ENCODE measurements at places on chromosomes 2 and 18. TPM values are rescaled to one million over a fixed set of nuclear protein-coding genes. Genes with fewer than 3 reads are reported as not detected.
A peak's percentile ranks its signal among the peaks of the same experiment; 100 is the strongest.

Gene FBXO48
- polyA plus RNA-seq: 1.5 TPM

Gene ANKRD53
- polyA plus RNA-seq: not detected

Gene CFC1
- polyA plus RNA-seq: not detected

Gene CRYGC
- not detected for polyA plus RNA-seq

Gene SERPINB11
- not detected for polyA plus RNA-seq

Gene SPDYA
- 2.1 TPM for polyA plus RNA-seq

Gene ALPG
- not detected for polyA plus RNA-seq

Gene SERPINB10
- not detected for polyA plus RNA-seq

Gene CHST9
- polyA plus RNA-seq: 0.28 TPM

Gene SNTG2
- 0.54 TPM for polyA plus RNA-seq

Gene IL1RL2
- polyA plus RNA-seq: not detected

Gene RPRM
- 5.0 TPM for polyA plus RNA-seq

Gene GKN1
- not detected for polyA plus RNA-seq

Gene CDH2
- 3.9 TPM for polyA plus RNA-seq

GRCh38 chr2:29841386-29842004, 79.9 kb downstream of the ALK start:
- peak; percentile 25 for DNase-seq

DNA sequence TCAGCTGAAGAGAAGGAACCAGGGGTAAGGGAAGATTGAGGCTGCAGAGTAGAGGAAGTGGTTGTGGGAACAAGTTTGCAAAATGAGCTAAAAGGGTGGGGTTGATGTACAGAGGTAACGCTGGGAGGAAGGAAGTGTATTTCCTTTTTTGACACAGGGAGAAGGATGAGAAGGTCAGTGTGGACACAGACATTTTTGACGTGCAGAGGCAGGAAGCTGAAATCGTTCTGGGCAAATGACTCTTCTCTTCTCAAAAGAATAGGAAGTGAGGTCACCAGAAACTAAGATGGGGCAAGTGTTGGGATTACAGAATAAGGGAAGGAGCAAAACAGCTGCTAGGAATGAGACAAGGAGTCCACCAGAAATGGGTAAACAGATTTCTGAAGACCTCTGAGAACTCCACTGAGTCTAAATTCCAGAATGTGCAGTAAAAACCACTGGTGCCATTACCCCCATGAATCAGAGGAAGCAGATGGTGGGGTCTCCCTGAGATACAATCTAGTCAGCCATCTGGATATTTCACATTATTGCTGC, 20.0 kb upstream of the RNF149 start:
- DNase-seq: no peak

DNA sequence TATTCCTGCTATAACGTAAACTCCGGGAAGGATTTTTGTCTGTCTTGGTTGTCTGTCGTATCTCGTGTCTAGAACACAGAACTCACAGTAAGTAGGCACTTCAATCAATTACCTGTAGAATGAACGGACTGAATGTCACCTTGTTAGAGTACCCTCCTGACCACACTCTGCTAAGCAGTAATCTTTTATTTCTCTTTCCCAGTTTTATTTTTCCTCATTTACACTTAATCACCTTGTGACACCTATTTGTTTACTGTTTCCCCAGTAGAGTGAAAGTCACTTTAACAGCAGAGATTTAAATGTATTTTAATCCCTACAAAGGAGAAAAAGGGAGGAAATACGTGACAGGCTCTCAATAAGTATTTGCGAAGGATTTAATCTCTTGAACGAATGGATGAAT, 514 bp upstream of the EPB41L5 start:
- DNase-seq: no peak

DNA sequence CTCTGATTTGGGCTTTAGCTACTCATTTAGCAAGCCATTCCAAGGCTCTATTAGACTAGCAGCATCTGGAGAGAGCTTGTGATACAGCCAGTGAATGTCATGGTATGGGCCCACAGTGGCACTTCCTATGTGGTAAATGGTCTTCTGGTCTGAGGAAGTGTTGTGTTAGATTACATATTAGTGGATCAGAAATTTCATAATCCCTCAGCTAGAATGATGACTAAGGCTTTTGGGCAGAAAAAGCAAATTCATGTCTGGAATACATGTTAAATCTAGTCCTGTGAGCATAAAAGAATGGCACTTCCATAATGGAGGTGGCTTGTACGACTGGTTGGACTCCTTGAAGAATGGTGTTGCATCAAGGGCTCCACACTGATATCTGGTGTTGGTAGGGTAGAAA, 436.8 kb upstream of the CWC22 start:
- no peak for DNase-seq

DNA sequence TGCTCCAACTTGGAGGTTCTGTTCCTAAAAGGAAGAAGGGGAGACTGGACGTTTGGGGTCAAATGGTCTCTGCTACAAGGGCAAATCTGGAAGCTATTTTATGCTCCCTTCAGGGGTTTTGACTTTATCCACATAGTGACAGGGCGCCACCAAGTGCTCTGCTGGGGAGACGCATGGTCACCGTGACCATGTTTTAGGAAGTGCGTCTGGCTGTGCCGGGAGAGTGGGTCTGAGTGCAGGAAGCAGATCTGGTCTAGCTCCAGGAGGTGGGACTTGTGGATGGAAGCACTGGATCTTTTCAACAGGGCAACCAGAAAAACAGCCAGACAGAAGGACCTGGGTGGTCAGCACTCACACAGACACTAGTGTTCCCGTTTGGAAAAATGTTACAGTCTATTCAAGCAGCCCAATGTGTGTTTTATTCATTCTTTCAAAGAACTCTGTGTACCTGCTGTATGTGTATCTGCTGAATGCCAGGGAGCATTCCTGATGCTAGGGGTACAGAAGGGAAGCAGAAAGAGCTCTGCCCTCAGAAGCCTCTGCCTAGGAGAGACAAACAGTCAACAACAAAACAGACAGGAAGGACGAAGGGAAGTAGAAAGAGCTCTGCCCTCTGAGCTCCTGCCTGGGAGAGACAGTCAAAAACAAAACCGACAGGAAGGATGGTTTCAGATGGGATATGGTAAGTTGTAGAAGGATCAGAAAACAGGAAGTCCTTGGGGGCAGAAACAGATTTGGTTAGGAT, 14.3 kb downstream of the IMPA2 start:
- DNase-seq: peak; percentile 77

DNA sequence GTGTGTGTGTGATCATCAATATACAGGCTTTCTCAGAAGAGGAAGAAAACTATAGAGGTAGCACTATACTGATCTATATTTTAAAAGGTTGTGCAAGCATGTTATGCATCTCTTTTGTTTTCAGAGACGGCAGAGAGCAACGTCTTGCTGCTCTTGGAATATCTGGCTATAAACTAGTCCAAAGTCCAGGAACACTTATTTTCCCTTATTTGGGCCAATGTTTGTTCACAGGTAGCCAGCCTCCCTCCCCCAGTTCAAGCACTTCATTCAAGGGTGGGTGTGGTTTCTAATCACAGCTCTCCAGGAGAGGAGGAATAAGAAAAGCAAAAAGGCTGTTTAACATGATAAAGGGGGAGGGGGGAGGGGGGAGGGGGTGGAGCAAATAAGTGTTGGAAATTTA, 4.2 kb downstream of the FZD5 start:
- no peak for DNase-seq

DNA sequence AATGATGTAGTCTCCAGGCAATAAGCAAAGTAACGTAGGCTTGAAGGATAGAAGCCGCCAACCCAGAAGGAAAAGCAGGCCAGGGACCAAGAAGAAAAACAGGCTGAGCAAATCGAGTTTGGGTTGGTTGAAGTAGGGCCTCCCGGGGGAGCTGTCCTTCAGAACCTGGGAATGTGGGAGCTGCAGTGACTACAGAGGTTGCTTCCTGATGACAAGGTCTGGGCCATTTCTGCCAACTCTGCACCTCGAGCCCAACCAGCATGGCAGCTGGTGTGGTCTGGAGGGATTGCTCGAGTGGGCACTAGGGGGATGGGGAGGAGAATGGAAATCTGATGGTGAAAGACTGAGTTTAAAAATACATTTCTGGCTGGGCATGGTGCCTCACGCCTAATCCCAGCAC, 14.1 kb downstream of the ACMSD start:
- DNase-seq: no peak

GRCh38 chr2:49165662-49166061, 11.3 kb upstream of the FSHR start:
- DNase-seq: no peak

GRCh38 chr2:30349691-30350090, 97.4 kb upstream of the LCLAT1 start:
- no peak for DNase-seq

GRCh38 chr2:171345971-171346722, 87.6 kb downstream of the METTL8 start:
- DNase-seq: no peak

GRCh38 chr2:144849612-144850011, 329.7 kb upstream of the ZEB2 start:
- DNase-seq: no peak

- no peak for DNase-seq
Measured at GRCh38 chr2:179946810-179947615, 60.1 kb downstream of the CWC22 start.

DNA sequence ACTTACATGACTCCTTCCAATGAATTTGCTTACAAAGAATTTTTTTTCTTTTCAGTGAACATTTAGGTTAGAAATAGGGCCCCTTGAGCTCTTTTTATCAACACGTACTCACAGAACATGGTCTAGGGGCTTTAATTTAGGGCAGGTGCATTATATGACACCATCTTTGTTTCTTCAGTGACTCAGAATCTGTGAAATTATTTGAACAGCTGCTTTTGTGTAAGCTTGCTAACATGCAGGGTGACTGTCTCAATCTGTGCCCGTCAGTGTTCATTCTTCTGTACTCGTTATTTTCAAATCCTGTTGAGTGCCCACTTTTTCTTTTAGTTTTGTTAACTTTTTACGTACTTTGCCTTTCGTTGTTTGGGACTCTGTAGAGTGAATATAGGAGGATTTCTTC, 52.8 kb upstream of the CABYR start:
- no peak for DNase-seq

GRCh38 chr2:41116106-41116797, 664.4 kb upstream of the SLC8A1 start:
- DNase-seq: no peak

DNA sequence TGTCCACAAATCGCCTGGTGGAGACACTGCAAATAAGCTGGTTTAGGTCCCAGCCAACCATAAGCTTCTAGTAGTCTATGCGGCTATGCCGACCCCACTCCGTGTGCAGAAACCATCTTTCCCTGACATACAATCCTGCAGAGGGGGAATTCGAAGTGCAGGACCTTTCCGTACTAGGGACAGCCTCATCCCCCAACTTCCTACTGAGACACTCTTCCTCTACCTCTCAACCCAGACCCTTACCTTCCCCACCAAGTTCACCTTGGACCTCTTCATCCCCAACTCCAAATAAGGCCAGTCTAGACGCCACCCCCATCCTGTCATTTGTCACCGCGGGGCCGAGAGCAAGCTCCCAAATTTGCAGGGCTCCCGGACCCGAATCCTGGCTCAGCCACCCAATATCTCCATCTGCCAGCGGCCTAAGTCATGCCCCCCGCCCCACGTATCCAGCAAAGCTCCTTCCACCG, 496 bp downstream of the SUCLG1 start:
- no peak for DNase-seq

DNA sequence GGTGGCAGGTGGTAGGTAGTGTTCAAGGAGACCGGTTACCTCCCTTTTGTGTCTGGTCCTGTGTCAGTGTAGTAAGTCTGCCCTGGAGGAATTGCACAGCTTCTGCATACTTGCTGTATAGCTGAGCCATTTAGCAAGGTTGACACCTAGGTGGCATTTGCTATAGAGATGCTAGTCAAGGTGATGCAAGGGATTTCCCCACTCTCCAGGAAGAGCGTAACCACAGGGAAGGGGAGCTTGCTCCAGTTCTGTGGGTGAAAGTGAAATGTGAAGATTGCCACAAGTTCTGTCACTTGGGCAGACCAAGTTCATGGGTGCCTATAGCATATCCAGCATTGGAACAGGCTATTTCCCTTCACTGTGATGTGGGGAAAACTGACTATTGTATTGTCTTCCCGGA, 28.1 kb downstream of the NAT8 start:
- no peak for DNase-seq

DNA sequence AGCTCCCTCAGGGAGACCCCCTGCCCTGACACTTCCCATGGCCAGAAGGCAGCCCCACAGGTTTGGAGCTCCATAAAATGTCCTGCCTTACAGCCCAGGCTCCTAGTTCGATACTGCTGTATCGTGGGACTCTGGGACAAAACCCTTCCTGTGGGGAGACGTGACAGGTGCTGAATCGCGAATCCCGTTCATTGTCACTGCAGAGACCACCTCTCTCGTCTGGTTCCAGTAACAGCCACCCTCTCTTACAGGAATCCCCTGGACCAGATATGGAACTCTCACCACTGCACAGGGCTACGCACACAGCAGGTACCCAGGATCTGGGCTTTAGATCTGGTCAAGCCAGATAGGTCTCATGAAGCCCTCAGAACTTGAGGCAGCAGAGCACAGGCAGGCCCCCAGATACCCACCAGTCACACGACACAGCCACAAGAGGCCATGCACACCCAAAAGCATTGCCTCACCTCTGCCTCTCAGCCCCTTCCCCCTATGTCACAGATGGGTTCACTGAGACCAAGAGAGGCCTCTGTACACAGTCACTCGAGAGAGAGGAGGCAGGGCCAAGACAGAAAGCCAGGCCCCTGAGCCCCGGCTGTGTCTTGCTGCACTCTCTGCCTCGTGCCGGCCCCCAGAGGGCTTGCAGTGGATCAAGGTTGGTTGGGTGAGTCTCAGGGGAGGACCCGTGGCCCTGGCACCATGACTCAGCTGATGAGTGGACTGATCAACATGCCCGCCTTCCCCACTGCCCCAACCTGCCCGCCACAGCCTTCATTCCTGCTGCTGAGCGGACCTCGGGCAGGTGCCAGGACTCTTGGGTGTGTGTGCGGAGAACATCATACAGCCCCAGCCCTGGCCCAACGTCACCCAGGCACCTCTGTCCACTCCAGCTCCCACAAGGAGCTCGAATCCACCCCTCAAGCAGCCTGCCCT, 7.6 kb downstream of the SDC1 start:
- DNase-seq: no peak

- no peak for DNase-seq
Measured at GRCh38 chr18:21330122-21330701, 88.2 kb downstream of the GREB1L start.

GRCh38 chr2:166167449-166167848, 39.6 kb upstream of the SCN1A start:
- DNase-seq: no peak

- DNase-seq: no peak
Measured at GRCh38 chr2:225030893-225031292, 11.4 kb downstream of the DOCK10 start.

DNA sequence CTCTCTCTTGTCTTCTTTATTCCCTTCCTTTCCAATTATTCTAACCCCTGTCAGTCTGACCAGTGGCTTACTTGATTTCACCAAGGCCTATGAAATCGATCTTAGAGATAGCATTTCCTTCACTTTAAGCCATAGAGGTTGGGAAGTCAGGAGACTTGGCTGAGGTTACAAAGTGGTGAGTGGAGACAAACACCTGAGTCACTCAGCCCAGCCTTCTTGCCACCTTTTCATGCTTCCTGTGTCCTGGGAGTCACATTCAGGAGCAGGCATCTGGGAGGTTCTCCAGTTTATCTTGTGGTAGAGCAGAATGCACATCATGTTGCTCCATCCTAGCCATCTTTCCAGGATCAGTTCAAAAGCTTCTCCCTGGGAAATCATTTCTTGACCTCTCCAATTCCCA, 59.1 kb downstream of the VSNL1 start:
- no peak for DNase-seq

- DNase-seq: peak; percentile 62
Measured at GRCh38 chr2:85826990-85827878, 61.6 kb downstream of the ST3GAL5 start.

Measured in muscle of arm (tissue), 14 donors.